Inflammatory macrophage treated with lipopolysaccharide for 1 hour (primary cell): ENCODE measurements at places on chromosomes 5 and 9.

GRCh38 chr5:95934207-95934804 is 27.3 kb downstream of the ELL2 start:
- no peak for DNase-seq

GRCh38 chr5:174523311-174524071 is 200.9 kb upstream of the MSX2 start:
- DNase-seq: no peak

GRCh38 chr5:171721464-171721863 is 64.2 kb upstream of the SMIM23 start:
- peak; percentile 46 for DNase-seq

GRCh38 chr5:78530342-78531096 is 118.1 kb downstream of the LHFPL2 start:
- DNase-seq: peak; percentile 73

DNA sequence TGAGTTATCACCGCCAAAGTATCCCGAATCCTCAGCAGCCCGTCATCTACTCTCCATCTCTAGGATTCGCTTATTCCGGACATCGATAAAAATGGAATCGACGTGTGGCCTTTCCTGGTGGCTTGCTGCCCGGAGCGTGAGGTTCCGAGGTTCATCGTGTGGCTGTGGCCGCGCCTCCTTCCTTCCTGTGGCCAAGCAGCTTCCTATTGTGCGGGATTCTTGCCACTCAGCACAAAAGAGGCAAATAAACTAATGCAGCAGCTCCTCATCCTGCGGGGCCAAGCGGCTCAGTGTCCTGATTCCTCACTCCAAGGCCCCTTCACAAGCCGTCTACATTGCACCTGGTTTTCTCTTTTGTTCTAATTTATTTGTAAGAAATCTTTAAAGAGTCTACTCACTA is 800.9 kb downstream of the CDH9 start:
- DNase-seq: no peak

GRCh38 chr9:37551888-37552287 is 24.3 kb downstream of the FBXO10 start:
- DNase-seq: peak; percentile 11

GRCh38 chr5:103452666-103453065 is 109.9 kb downstream of the NUDT12 start:
- DNase-seq: no peak

DNA sequence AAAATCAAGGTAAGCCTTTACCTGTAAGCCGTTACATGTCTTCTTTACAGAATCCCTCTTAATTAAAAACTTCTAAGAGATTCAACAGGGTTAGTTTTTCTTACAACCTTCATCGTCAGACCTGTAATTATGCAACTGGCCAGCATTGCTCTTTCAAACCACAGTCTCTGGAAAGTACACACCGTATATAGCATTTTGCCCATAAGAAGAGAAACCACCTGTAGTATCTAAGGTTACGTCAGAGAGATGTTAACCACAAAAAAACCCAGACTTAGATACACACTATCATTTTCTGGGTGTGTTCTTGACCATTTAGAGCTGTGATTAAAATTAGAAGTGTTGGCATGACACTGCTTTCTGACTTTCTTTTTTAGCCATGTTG is 140.0 kb downstream of the MUSK start:
- no peak for DNase-seq

GRCh38 chr5:65334077-65334476 is 147.6 kb downstream of the ADAMTS6 start:
- DNase-seq: no peak

- no peak for DNase-seq
Observed at GRCh38 chr5:107278774-107279173, 392.0 kb downstream of the EFNA5 start.
